ENCODE measurements at places on chromosomes 13 and 19.

GRCh38 chr13:72500851-72501250 lies 226.6 kb downstream of the MZT1 start:
- DNase-seq, result no peak

DNA sequence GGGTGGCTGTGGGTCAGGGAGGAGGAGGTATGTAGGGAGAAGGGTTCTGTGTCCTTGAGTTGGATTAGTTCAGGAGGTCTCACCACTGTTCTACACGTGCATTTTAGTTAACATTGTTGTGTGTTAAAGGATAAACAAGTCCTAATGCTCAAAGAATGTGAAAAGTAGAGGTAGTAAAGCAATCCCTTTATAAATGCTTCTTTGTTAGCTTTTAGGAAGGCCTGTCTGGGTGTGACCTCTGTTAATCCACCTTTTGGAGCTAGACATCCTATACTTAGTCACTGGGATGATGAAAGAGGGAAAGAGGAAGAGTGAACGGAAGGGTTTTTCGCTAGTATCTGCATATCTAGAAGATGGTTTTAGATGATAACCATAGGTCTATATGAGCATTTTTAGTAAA lies 42.2 kb upstream of the FLT1 start:
- no peak for DNase-seq

- no peak for DNase-seq
These were observed at the start of the genes COL4A1 and COL4A2 for GRCh38 chr13:110306960-110307766. TSS of gene COL4A1 (minus strand) at chr13:110307157. CDS start at chr13:110307027, 130 bp downstream. TSS of gene COL4A2 (plus strand) at chr13:110307284. CDS start at chr13:110307904, 620 bp downstream.

DNA sequence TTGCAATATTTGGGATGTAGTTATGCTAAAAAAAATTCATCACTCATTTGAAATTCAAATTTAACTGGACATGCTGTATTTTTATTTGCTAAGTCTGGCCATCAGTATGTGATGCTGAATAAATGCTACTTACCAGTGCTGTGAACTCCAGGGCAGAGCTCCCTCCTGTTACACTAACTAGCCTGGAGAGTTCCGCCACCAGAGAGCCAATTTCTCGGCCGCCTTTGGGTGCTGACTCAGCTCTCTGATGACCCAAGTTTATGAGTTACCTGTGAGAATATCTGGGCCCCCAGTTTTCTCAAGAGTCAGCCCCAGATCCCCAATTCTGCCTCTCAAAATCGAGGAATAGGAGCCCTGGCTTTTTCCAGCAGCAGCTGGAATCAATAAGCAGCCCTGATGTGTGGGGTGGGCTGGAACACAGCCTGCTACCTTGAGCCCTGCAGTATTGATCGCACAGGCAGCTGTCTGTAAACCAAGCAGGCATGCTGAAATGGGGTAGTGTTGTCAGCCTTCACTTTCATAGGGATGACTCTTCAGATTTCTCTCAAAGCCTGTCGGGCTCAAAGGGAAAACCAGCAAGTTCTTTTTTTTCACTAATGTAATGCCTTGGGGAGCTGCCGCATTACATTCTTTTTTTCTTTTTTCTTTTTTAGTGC lies 113.7 kb downstream of the DNAJC15 start:
- no peak for DNase-seq

DNA sequence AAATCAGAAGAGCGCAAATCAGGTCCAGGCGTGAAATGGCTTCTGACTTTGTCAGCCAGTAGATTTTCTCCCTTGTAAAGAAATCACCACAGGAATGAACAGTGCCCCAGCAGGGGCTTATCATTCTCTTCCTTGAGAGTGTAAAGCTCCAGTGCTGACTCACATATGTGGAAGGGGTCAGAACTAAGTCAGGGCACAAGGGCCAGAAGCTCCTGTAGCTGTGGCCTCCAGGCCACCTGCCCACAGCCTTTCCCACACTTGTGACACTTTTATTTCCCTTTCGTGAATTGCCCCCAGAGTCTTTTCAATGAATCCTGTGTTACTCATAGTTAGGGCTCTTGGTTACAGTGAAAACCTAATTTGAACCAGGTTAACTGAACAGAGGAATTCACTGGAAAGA lies 99.6 kb downstream of the SUCLA2 start:
- no peak for DNase-seq

GRCh38 chr13:47903836-47904235 lies 97.2 kb downstream of the SUCLA2 start:
- no peak for DNase-seq

- no peak for DNase-seq
These were observed 5.9 kb downstream of the DAND5 start for GRCh38 chr19:12975221-12975741.

Data from activated CD4-positive, alpha-beta T cell treated with anti-CD3 and anti-CD28 coated beads, Interleukin-2, amount 50 U/mL, for 48 hours (primary cell).